ENCODE measurements at places on chromosomes 11 and 22.

DNA sequence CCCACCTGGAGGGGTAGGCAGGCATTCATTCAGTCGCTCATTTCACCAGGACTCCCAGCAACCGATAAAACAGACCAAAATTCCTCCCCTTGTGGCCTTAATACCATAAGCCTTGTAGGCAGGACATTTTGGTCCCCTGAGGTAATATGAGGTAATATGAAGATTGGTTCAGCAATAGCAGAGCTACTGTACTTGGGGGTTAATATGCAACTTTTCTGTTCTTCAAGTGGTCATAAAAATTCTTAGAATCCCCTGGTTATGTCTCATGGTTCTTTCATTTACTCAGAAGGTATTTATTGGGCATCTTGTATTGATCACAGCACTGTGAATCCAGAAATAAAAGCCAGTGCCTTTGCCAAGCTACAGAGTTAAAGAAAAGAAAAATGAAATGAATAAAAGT lies 29.8 kb downstream of the SHISA8 start:
- DNase-seq: no peak

GRCh38 chr22:42865536-42865935 lies 8.5 kb upstream of the ARFGAP3 start:
- no peak for DNase-seq

DNA sequence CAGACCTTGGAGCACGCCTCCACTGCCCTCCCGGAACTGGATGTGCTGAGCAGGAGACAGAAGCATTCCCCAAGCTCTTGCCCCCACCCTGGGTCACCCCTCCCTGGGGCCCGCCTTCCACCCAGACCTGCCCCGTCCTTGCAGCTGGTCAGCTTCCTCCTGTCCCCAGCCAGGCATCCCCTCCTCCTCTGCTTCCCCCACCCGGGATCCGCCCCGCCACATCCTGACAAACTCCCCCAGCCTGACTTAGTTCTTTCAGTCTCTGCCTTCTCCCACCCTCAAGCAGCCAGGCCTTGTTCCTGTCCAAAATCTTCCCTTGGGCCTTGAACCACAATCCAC lies 1.1 kb upstream of the PLXNB2 start:
- no peak for DNase-seq

DNA sequence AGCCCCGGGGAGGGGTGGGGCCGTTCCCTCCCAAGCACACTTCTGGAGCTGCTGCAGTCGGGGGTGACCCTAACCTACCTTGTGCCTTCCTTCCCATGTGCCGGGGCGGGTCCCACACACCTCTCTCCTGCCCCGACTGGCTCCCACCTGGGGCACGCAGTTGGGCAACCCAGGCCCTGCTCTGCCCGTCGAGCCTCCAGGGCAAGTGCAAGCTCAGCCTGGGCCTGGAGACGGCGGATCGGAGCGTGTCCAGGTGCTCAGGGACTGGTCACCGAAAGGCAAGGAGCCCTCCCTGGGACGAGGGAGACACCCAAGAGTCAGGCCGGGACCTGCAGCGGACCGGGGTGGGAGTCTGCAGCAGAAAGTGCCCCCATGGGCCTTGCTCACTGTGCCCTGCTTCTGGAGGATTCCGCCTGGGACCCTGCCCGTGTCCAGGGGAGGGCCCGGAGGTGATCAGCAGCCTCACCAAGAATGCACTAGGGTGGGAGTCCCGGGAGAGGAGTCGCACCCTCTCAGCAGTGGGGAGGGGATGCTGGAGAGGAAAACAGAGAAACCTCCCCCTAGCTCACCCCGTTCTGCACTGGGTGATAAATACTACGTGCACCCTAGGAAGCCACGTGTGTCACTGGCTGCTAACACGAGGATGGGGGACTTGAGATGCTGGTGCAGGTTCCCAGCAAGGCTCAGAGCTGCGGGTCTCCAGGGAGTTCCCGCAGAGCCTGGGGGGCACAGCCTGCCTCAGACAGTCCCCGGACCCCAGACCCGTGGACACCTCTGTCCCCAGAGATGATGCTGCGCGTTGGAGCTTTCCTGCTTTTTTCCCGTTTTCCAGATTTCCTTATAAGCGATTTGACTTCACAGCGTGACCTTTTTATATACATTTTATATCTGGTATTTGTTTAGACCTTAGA lies 5.2 kb upstream of the GATD1 start:
- DNase-seq: no peak

DNA sequence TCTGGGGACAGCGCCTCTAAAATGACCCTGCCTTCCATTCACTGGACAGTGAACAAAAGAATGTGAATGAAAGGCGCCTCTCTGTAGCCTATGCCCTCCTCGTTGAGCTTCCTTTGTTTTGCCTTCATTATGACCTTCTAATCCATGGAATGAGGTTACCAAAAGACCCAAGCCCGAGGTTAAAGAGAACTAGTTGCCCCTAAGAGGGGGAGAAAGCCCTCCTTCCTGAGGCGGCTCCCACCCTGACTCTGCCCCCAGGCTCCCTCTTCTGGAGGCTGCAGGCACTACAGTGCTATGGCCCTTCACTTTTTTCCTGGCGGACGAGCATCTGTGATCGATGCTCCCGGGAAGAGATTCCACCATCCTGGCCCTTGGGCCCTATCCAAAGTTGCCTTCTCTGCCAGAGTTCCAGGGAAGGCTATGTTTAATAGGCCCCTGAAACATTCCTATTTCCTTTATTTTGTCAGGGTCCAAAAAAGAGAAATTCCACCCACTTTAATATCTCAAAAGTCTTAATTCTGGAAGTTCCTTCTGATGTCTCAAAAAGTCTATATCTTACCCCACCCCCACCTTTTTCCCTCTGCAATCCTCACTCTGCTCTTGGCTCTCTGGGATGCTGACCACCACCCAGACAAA lies 147.3 kb downstream of the FEZ1 start:
- no peak for DNase-seq

GRCh38 chr22:47220752-47221151 lies 458.3 kb downstream of the TBC1D22A start:
- DNase-seq: no peak

- DNase-seq: no peak
These were observed 80.1 kb downstream of the CDKN1C start for GRCh38 chr11:2805388-2806056.

- DNase-seq: no peak
These were observed 96.3 kb downstream of the APIP start for GRCh38 chr11:34819740-34820482.

GRCh38 chr22:46148336-46148735 lies 2.0 kb upstream of the PPARA start:
- no peak for DNase-seq

DNA sequence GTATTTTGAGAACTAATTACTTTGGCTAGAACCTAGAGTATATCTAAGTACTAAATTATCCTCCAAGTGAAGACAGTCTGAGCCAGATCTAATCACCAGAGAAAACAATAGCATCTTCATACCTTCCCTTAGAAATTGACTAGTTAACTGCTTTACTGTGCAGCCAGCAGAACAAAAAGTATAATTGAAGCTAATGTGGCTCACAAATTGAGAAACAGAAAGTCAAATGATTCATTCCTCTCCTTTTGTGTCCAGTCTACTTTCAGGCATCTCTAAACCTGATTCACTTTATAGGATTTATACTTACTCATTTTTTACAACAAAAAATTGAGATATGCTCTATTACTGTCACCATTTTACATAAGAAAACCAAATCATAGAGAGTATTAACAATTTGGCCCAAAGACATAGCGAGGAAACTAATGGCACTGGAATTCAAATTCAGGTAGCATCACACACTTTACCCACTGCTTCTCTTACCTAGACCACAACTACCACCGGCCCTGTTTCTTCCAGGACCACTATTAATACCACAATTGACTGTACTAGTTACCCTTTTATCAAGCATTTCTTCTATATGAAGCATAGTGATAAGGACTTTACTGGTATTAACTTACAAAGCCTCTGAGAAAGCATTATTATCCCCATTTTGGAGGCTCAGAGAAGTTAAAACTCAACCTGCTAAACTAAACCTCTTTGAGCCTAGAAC lies 1402.6 kb upstream of the TENM4 start:
- no peak for DNase-seq

DNA sequence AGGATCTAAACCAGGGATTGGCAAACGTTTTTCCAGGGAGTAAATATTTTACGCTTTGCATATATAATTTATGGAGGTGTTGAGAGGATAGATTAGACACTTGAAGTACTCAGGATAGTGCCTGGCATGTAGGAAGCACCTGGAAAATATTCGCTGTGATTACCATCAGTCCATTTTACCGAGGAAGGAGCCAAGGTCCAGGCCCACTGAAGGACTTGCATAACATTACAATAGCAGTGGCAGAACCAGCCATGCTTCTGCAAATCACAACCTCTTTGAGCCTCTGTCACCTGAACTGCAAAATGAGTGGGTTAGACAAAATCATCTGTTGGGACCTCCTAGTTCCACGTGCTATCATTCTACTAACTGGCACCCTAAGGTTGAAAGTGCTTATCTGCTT lies 5.4 kb downstream of the FUT4 start:
- DNase-seq: no peak

GRCh38 chr11:64144587-64145472 lies 21.1 kb downstream of the MACROD1 start:
- DNase-seq: no peak

GRCh38 chr11:1519028-1520010 lies 32.7 kb upstream of the MOB2 start:
- DNase-seq: no peak

GRCh38 chr11:80083531-80083951 lies 642.7 kb upstream of the TENM4 start:
- no peak for DNase-seq

- no peak for DNase-seq
These were observed 1.4 kb downstream of the TBX1 start for GRCh38 chr22:19761725-19762567.

- no peak for DNase-seq
These were observed 35.3 kb downstream of the IGF2 start for GRCh38 chr11:2103668-2104523.

GRCh38 chr22:35335468-35335867 lies 35.8 kb downstream of the TOM1 start:
- DNase-seq: no peak

GRCh38 chr11:96470521-96470920 lies 80.7 kb downstream of the JRKL start:
- no peak for DNase-seq

GRCh38 chr22:26724414-26724813 lies 67.0 kb downstream of the MIAT start:
- no peak for DNase-seq

DNA sequence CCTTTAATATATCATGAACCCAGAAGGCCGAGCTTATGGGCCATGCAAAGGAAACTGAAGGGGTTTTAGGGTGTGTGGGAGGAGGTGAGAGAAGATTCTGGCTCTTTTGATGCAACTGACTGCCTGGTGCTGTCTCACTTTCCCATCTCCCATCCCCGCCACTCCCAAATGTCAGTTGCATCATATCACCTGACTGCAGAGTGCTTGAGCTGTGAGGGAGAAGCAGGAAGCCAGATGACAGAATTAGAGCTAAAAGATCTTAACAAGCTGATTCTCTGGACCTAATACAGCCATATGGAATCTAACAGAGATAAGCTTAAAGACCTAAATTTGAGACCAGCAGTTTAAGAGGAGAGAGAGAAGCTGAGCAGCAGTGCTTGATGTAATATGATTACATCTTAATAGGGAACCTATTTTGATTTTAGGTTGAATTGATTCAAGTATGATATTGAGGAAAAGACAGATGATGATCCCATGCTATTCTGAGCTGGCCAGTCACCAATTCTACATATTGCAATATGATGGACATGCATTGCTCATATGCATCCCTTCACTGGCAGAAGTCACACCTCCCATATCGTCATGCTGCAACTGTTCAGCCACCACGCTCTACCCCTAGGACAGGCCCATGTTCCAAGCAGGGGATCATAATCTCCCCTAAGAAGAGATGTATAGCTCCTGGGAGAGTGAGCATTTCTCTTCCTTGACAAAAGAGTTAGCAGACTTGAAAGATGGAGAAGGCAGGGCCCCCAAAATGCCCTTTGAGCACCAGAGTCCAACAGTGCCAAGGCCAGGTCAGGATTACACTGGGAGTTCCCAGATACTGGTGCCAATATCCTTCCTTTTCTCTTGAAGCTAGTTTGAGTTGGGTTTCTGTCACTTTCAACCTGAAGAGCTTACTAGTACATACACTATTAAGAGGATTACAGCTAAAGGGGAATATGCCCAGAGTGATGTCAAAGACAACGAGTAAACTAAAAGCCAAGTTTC lies 44.9 kb downstream of the PLEKHA7 start:
- DNase-seq: no peak

GRCh38 chr11:64138398-64138797 lies 27.5 kb downstream of the MACROD1 start:
- no peak for DNase-seq

GRCh38 chr11:92501066-92501739 lies 276.6 kb downstream of the FAT3 start:
- no peak for DNase-seq

DNA sequence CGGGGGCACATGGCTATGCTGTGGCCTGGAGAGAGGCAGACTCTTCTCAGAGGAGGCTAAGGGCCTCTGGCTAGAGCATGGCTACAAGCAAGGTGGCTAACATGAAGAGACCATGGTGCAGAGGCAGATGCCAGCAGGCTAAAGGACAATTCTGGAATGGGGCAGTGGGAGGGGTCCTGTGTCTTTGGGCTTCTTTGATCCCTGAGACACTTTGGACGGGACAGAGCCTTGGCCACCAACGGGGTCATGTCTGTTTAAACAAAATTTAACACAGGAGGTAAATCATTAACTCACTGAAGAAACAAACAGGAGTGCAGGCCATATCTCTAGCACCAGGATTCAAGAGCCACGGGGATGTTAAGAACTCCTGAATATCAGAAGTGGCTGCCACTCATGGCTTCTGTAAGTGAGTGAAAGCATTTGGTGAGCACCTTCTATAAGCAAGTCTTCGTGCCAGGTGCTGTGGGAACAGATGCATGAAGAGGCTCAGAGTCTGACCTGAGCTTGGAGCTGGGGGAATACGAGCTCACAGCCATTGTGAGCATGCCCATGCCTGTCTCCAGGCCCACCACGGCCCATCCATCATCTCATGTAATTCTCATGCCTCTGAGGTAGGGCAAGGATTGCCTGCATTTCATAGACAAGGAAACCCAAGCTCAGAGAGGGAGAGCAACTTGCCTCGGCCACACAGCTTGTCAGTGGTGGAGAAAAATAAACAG lies 18.3 kb upstream of the ZNRF3 start:
- DNase-seq: no peak

GRCh38 chr22:23072911-23073491 lies 2.7 kb downstream of the GNAZ start:
- no peak for DNase-seq

- DNase-seq: no peak
These were observed 1.8 kb downstream of the ARRB1 start for GRCh38 chr11:75349521-75350116.

DNA sequence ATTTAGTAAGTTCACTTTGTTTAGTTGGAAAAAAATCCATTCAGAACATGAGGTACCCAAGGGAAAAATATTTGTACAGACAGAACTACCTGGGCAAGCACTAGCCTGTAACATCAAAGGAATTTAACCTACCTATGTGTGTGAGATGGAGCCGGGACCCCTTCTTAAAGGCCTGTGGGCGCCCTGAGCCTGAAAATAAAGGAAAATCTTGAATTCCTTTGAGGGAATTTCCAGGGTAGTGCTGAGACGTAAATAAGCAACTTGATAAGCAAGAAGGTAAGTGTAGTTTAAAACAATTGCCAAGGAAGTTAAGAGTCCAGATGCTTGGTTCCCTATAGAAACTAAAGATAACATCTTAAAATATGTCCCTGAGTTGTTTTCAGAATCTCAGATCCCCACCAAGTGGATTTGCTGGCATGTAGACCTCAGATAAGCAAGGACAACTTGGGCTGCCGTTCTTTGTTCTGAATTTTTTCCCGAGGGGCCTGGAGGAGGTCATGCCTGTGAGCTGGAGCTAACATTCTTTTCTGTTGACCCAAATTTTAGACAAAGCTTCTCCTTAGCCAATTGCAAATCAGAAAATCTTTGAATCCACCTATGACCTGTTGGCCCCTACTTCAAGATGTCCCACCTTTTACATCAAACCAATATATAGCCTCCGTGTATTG lies 31.0 kb downstream of the MED17 start:
- DNase-seq: no peak
